ENCODE measurements at places on chromosomes 3 and 15. TPM values are rescaled to one million over a fixed set of nuclear protein-coding genes. Genes with fewer than 3 reads are reported as not detected.

Gene SLC22A13
- total RNA-seq: 0.44 TPM

Gene SLC35A5
- total RNA-seq: 24.2 TPM

Gene AMOTL2
- total RNA-seq: 147 TPM

Gene IL17RC
- 45.0 TPM for total RNA-seq

Gene AGBL1
- total RNA-seq: not detected

Gene MTFMT
- 24.9 TPM for total RNA-seq

Gene ACTRT3
- total RNA-seq: 1.5 TPM

Gene PLOD2
- 27.4 TPM for total RNA-seq

Gene PLSCR5
- not detected for total RNA-seq

Gene CPN2
- total RNA-seq: not detected

Gene SLC12A1
- not detected for total RNA-seq

Gene MGLL
- 28.2 TPM for total RNA-seq

Gene HAUS2
- total RNA-seq: 17.7 TPM

Gene SOX14
- not detected for total RNA-seq

Gene IVD
- 83.7 TPM for total RNA-seq

Gene ALPK3
- total RNA-seq: 4.6 TPM

Gene HCLS1
- 2.6 TPM for total RNA-seq

Gene RPN1
- 191 TPM for total RNA-seq

Gene PIGZ
- total RNA-seq: 5.6 TPM

Gene AGTR1
- not detected for total RNA-seq

Gene FBXO40
- total RNA-seq: not detected

Gene RAD51
- 22.5 TPM for total RNA-seq

Gene LRRN1
- 0.65 TPM for total RNA-seq

Gene APBA2
- total RNA-seq: not detected

Gene GOLGA8T
- total RNA-seq: not detected

Gene ECE2
- not detected for total RNA-seq

Gene MAP3K13
- total RNA-seq: 65.5 TPM

Gene IL17RD
- total RNA-seq: 7.9 TPM

Gene TMEM266
- 0.38 TPM for total RNA-seq

Gene CNTN6
- total RNA-seq: not detected

Gene SIN3A
- total RNA-seq: 87.0 TPM

Gene DNAJC19
- total RNA-seq: 86.9 TPM

Gene NR1I2
- not detected for total RNA-seq

Gene FEZF2
- total RNA-seq: not detected

Gene ATP13A4
- 0.22 TPM for total RNA-seq

Gene ADAMTS9
- 4.5 TPM for total RNA-seq

Gene SLC7A14
- total RNA-seq: not detected

Gene DZIP1L
- total RNA-seq: 2.3 TPM

Gene UNC13C
- not detected for total RNA-seq

Gene RGMA
- total RNA-seq: 3.3 TPM

Gene SGO1
- total RNA-seq: 18.3 TPM

Gene OR5K2
- not detected for total RNA-seq

Gene LYZL4
- total RNA-seq: not detected

Gene WDR53
- total RNA-seq: 34.8 TPM

Gene MSL2
- total RNA-seq: 34.1 TPM

Gene CHRM5
- total RNA-seq: not detected

Gene NSUN3
- total RNA-seq: 19.8 TPM

Gene HTR3E
- not detected for total RNA-seq

Data from PC-9 (cell line).